HCEC 1CT (cell line): ENCODE measurements at places on chromosomes 13 and 19.
A peak's percentile ranks its signal among the peaks of the same experiment; 100 is the strongest.

GRCh38 chr19:43957891-43958290 is 6.9 kb downstream of the ZNF221 start:
- peak; percentile 76 for DNase-seq

DNA sequence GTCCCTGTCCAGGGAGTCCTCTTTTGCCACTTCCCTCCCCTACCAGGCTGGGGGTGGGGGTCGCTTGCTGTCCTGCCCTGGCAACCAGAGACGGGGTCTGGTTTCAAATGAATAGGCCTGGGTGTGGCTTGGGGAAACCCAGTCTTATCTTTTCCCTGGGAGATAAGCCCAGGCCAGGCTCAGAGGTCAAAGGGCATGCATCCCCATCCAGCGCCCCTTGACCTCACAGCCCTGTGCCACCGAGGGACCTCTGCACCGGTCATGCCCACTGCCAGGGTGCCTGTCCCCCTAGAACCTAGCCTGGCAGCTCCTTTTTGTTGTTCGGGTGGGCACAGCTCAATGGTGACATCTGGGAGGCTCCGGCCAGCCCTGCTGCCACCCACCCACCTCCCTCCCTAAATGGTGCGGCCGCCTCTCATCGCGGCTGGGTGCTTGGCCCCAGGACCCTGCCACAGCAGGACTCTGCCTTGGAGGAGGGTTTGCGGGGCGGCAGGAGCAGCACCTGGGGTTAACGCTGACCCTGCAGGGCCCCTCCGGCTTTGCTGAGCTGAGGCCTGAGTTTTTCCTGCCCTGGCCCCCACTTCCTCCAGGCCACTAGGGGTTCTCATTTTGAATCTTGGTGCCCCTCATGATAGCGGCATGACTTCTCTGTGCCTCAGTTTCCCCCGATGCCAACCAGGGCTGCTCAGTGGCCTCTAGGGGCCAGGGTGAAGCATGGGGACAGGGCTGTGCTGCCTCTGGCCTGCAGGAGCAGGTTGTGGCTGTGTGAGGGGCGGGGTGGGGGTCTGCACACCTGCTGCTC is 2.9 kb upstream of the CERS1 start:
- DNase-seq = no peak

DNA sequence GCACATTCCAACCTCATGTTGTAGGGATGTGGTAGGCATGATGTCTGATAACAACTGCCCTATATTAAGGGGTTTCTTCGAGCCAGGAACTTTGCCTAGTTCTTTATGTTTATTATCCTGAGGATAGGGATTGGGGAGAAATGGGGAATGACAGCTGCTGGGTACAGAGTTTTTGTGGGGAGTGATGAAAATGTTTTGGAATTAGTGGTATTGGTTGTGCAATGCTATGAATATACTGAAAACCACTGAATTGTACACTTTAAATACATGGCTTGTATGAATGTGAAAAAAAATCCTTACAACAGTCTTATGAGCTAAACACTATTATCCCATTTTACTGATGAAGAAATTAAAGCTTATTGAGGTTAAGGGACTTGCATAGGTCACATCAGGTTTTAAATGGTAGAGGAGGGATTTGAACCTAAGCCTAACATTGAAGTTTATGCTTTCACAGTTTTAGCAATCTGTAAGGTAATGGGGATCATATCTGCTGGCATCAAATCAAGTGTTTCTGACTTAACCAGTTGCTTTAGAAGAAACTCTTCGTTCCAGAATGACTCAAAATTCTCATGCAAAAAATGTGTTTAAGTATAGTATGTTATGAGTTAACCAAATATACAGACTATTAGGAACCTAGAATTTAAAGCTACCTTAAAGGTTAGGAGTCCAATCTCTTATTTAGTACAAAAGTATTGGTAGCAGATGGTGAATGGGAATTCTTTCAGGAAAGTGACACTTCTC is 61.4 kb downstream of the ERCC5 start:
- peak; percentile 19 for DNase-seq

DNA sequence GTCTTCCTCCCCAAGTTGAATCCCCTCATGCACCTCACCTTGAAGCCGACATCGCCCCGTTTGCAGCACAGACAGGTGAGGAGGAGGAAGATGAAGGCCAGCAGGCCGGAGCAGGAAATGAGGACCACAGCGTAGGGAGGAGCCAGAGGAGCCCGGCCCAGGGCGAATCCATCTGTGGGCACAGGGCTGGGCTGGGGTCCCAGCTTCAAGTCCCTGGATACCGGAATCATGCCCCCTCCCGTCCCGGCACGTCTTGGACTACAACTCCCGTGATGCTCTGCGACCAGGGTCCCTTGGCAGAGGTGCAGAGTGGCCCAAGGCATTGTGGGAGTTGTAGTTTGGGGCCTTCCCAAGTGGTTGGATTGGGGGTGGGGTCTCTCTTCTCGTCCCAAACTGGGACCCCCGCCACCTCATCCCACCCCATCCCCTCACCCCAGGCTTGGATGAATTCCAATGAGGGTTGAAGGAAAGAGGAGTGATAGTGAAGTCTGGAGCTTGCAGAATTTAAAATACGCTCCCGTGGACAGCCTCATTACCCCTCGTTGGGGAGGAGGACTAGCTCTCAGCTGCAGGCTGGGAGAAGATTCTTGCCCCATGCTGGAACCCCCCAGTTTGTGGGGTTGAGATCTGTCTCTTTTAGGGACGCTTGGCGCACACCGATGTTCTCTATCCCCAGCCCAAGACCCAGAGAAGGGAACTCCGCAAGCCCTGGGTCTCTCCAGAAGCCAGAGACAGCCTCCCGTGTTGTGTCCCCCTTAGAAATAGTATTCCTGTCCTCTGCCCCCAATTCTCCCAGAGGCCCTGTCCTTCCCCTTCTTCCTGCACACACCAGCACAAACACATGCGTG is 990 bp downstream of the LMTK3 start:
- DNase-seq = no peak

- peak; percentile 56 for DNase-seq
Observed at GRCh38 chr13:42007844-42008243, 40.6 kb upstream of the DGKH start.

- DNase-seq = no peak
Observed at GRCh38 chr13:112629161-112629560, 41.2 kb upstream of the TUBGCP3 start.

GRCh38 chr13:76638181-76638580 is 248.0 kb downstream of the KCTD12 start:
- no peak for DNase-seq

GRCh38 chr13:113865427-113865826 is 1.6 kb upstream of the GAS6 start:
- no peak for DNase-seq

- DNase-seq = no peak
Observed at GRCh38 chr13:75360170-75360569, 121.8 kb downstream of the TBC1D4 start.

- no peak for DNase-seq
Observed at GRCh38 chr13:84332346-84332745, 450.1 kb upstream of the SLITRK1 start.

GRCh38 chr13:53137779-53138178 is 109.2 kb downstream of the OLFM4 start:
- no peak for DNase-seq

GRCh38 chr13:113596321-113597200 is 12.0 kb downstream of the TFDP1 start:
- DNase-seq = no peak

DNA sequence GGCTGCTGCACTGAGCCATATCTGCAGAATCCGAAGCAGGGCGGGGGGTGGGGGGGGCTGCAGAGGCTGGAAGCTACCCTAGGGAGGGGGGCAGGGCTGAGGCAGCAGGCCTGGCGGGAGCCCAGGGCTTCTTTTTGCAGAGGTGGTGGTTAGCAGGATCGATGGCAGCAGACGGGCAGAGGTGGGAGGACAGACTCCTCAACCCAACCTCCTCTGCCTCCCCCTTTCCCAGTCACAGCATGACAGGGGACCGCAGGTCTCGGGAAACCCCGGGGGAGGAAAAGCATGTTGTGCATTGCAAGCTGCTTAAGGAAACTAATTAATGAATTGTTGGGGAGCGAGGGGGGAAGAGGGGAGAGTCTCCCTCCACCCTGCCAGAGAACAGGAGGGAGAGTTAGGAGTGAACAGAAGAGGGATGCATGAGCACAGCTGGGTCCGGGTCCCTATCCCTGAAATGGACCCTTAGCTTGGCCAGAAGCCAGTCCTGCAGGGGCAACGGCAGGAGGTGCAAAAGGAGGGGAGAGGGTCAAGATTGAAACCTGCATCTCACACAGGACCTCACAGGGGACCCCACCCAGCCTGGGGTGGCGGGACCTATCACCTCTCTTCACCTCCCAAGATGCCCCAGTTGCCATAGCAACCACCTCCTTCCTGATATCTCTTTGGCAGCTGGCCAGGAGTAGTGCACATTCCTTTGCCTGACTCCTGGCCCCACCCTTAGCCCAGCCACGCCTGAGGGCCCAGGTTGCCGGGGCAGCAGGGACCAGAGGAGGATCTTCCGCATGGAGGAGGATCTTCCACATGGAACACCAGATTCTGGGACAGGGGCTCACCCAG is 1.8 kb downstream of the FXYD7 start:
- no peak for DNase-seq

DNA sequence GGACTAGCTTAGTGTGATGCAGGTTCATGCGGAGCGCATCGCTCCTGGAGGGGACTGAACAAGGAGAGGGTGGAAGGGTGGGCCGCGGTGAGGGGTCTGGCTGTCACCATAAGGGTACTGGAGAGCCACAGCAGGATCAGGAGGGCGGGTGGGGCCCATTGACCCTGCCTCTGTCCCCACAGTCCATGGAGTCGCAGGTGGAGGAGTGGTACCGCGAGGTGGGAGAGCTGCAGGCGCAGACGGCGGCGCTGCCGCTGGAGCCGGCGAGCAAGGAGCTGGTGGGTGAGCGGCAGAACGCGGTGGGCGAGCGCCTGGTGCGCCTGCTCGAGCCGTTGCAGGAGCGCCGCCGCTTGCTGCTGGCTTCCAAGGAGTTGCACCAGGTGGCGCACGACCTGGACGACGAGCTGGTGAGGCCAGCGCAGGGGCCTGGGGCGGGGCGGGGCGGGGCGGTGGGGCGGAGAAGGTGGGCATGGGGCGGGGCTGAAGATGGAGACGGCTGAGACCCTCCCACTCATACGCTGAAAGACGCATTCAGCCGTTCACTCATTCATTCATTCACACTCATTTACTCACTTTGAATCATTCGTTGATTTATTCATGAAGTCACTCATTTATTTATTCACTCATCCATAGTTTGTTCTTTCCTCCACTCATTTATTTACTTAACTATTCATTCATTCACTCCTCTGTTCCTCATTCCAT is 27.5 kb upstream of the SHKBP1 start:
- peak; percentile 28 for DNase-seq

- peak; percentile 85 for DNase-seq
Observed at GRCh38 chr19:56507446-56508289, at the start of gene ZNF471. TSS of gene ZNF471 (plus strand) at chr19:56507855. CDS start at chr19:56511572, 3,717 bp downstream.

DNA sequence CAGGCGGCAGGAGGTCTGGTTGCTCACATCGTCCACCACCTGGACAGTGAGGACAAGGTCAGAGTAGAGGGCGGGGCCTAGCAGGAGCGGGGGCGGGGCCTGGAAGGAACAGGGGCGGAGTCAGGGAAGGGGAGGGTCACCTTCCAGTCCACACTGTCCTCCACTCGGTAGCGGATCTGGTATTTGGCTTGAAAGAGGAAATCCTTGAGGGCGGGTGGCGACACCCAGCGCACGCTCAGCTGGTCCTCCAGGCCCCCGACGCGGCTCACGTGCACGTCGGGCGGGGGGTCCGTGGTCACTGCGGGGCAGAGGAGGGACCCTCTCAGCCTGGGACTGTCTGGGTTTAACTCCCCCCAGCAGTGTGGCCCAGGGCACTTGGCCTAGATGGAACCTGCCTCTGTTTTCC is 8.2 kb downstream of the REX1BD start:
- no peak for DNase-seq

DNA sequence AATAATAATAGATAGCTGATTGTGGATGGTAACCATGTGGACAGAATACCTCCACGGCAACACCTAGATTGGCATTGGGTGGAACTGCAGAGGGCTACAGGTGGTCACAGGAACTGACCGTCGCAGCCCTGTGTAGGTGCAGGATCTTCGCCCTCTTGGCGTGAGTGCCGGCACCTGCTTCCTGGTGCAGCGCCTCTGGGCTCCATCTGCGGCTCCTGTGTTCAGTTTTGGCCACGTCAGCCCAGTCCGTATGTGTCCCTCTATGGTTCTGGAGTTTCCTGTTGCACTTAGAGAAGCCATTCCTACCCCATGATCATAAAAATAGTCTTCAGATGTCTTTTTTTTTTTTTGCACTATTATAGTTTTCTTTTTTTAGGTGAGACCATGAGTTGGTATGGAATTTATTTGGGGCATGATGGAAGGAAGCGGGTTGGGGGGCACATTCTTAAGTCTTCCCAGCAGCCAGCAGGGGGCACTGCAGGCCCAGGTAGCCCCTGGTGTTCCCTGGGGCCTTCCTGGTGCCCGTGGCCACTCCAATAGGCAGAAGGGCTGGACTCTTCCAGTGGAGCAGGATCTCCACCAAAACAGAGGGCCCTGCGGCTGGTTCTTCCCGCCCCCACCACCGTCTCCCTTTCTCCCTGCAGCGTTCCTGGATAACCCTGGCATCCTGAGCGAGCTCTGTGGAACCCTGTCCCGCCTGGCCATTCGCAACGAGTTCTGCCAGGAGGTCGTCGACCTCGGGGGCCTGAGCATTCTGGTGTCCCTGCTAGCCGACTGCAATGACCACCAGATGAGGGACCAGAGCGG is 10.1 kb upstream of the SLC25A42 start:
- peak; percentile 32 for DNase-seq

- peak; percentile 92 for DNase-seq
Observed at GRCh38 chr13:44904967-44905366, 84.3 kb downstream of the NUFIP1 start.

DNA sequence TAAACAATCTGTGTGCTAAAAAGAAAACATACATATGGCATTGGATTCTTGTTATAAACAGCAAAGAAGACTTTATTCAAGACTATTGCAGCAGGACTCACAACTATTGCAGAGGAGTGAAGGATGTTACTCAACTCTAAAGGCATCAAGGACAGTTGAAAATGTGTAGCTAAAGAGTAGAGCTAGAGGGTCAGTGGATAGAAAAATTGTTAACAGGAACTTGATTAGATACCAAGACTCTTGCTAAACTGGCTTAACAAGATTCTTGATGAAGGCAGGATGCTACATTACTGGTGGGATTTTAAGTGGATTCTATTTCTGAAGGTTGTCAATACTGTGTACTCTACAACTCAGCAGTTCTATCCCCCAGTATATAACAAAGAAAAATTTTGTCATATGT is 1183.3 kb downstream of the SLITRK1 start:
- no peak for DNase-seq

- no peak for DNase-seq
Observed at GRCh38 chr19:20078581-20079031, 806 bp downstream of the ZNF90 start.

DNA sequence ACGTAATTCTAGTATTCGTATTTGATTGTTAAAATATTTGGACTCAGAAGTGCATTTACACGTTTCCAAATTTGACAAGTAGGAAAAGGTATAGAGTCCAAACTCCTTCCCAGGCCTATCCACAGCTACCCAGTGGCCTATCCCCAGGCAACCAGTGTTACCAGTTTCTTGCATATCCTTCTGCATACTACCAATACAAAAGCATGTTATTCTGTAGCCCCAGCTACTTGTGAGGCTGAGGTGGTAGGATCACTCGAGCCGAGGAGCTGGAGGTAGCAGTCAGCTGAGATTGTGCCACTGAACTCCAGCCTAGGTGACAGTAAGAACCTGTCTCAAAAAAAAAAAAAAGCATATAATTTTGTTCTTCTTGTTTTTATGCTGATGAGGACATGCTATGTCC is 67.1 kb downstream of the LRCH1 start:
- DNase-seq = no peak
